ENCODE measurements at places on chromosomes 6 and 20. TPM values are rescaled to one million over a fixed set of nuclear protein-coding genes. Genes with fewer than 3 reads are reported as not detected.
A peak's percentile ranks its signal among the peaks of the same experiment; 100 is the strongest.

The SRSF6 gene
- 212 TPM for total RNA-seq

The RTN4IP1 gene
- 15.7 TPM for total RNA-seq

The FOXS1 gene
- total RNA-seq, result not detected

The GPR63 gene
- 4.1 TPM for total RNA-seq

The EMILIN3 gene
- total RNA-seq, result 1.7 TPM

The HRH3 gene
- 0.22 TPM for total RNA-seq

The BPIFB4 gene
- total RNA-seq, result not detected

The C20orf202 gene
- total RNA-seq, result not detected

The PTK7 gene
- 95.8 TPM for total RNA-seq

The SLC44A4 gene
- not detected for total RNA-seq

The PLCG1 gene
- total RNA-seq, result 174 TPM

The MYLK4 gene
- 0.13 TPM for total RNA-seq

The LPIN3 gene
- total RNA-seq, result 1.8 TPM

- H3K36me3 ChIP-seq, result no peaks in the 10 kb centered on the region
- H3K4me1 ChIP-seq, result no peaks in the 10 kb centered on the region
- H3K27me3 ChIP-seq, result peaks cover 23% of the 10 kb centered on the region
- no peak for DNase-seq
- no peak overlapping the region for H3K4me3 ChIP-seq
These were observed 256.6 kb upstream of the FOXQ1 start for GRCh38 chr6:1055015-1055921.

- H3K4me3 ChIP-seq, result no peak overlapping the region
- no peak overlapping the region for H3K27ac ChIP-seq
- H3K4me1 ChIP-seq, result no peaks in the 10 kb centered on the region
- DNase-seq, result no peak
These were observed 188.1 kb downstream of the CDC5L start for GRCh38 chr6:44575644-44576043.

- no peak for DNase-seq
- no peaks in the 10 kb centered on the region for H3K36me3 ChIP-seq
- no peak overlapping the region for H3K27ac ChIP-seq
- peaks cover 86% of the 10 kb centered on the region for H3K27me3 ChIP-seq
- H3K4me1 ChIP-seq, result no peaks in the 10 kb centered on the region
These were observed 1.7 kb downstream of the TAAR6 start for GRCh38 chr6:132571774-132572173.

GRCh38 chr20:58440021-58440767 lies 51.2 kb downstream of the VAPB start:
- H3K4me3 ChIP-seq, result no peak overlapping the region
- peaks cover 14% of the 10 kb centered on the region for H3K4me1 ChIP-seq
- no peak overlapping the region for H3K27ac ChIP-seq

GRCh38 chr20:21968486-21968885 lies 263.0 kb downstream of the PAX1 start:
- no peak overlapping the region for H3K4me3 ChIP-seq
- H3K27me3 ChIP-seq, result no peaks in the 10 kb centered on the region
- H3K4me1 ChIP-seq, result no peaks in the 10 kb centered on the region
- no peak overlapping the region for H3K27ac ChIP-seq
- DNase-seq, result no peak

GRCh38 chr6:106417572-106418147 lies 57.1 kb downstream of the CRYBG1 start:
- no peak overlapping the region for H3K4me3 ChIP-seq
- no peaks in the 10 kb centered on the region for H3K36me3 ChIP-seq
- H3K4me1 ChIP-seq, result peaks cover 39% of the 10 kb centered on the region

GRCh38 chr20:53875452-53875851 lies 194.9 kb downstream of the BCAS1 start:
- peaks cover 27% of the 10 kb centered on the region for H3K4me1 ChIP-seq
- H3K36me3 ChIP-seq, result no peaks in the 10 kb centered on the region
- no peak for DNase-seq
- H3K27ac ChIP-seq, result no peak overlapping the region
- no peak overlapping the region for H3K4me3 ChIP-seq

DNA sequence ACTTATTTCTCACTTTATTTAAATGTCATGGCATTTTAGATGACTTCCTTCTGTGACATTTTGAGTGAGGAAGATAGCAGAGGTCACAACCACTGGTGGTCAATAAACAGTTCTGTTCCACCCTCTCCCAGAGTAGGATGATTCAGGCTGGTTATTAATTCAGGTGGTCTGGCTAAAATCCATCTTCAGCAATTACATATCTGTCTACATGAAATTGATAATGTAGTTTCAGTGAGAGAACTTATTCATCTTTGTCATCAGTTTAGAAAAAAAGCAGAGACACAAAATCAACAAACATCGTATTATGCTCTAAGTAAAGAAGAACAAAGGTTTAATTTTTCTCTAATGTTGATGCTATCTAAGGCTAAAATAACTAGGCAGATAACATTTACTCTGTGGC lies 525.5 kb downstream of the TENT5A start:
- no peak for DNase-seq
- H3K27ac ChIP-seq, result no peak overlapping the region
- H3K36me3 ChIP-seq, result no peaks in the 10 kb centered on the region
- no peaks in the 10 kb centered on the region for H3K4me1 ChIP-seq
- H3K27me3 ChIP-seq, result no peaks in the 10 kb centered on the region
- H3K4me3 ChIP-seq, result no peak overlapping the region

DNA sequence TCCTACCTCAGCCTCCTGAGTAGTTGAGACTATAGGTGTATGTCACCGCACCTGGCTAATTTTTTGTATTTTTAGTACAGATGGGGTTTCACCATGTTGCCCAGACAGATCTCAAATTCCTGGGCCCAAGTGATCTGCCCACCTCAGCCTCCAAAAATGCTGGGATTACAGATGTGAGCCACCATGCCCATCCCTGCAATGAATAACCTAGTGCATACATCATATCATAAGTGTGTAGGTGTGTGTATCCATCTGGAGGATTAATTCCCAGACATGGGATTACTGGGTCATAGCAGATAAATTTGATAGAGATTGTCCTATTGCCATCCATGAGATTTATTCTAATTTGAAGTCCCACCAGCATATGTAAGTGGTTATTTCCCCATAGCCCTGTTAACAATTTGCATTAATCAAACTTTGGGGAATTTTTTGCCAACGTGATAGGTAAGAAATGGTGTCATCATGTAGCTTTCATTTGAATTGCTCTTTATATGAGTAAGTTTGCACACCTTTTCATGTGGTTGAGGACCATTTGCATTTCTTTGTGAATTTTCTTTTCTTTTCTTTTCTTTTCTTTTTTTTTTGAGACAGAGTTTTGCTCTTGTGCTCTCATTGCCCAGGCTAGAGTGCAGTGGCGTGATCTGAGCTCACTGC lies 29.9 kb upstream of the BACH2 start:
- no peak overlapping the region for H3K4me3 ChIP-seq
- H3K27ac ChIP-seq, result no peak overlapping the region
- H3K27me3 ChIP-seq, result no peaks in the 10 kb centered on the region
- DNase-seq, result no peak
- peaks cover 5% of the 10 kb centered on the region for H3K4me1 ChIP-seq

GRCh38 chr6:133128191-133128590 lies 113.0 kb upstream of the EYA4 start:
- H3K4me3 ChIP-seq, result no peak overlapping the region
- peaks cover 14% of the 10 kb centered on the region for H3K4me1 ChIP-seq
- DNase-seq, result peak; percentile 30
- no peaks in the 10 kb centered on the region for H3K27me3 ChIP-seq
- no peaks in the 10 kb centered on the region for H3K36me3 ChIP-seq

- H3K36me3 ChIP-seq, result no peaks in the 10 kb centered on the region
- H3K4me1 ChIP-seq, result peaks cover 3% of the 10 kb centered on the region
- H3K27ac ChIP-seq, result no peak overlapping the region
- H3K4me3 ChIP-seq, result no peak overlapping the region
- DNase-seq, result no peak
These were observed 84.0 kb downstream of the RPS12 start for GRCh38 chr6:132898376-132898775.

GRCh38 chr6:159106627-159107241 lies 61.9 kb upstream of the TAGAP start:
- no peak overlapping the region for H3K27ac ChIP-seq
- no peaks in the 10 kb centered on the region for H3K27me3 ChIP-seq
- no peaks in the 10 kb centered on the region for H3K36me3 ChIP-seq
- no peaks in the 10 kb centered on the region for H3K4me1 ChIP-seq

GRCh38 chr6:119442776-119443184 lies 93.2 kb upstream of the MAN1A1 start:
- no peak overlapping the region for H3K4me3 ChIP-seq
- no peaks in the 10 kb centered on the region for H3K27me3 ChIP-seq
- H3K36me3 ChIP-seq, result no peaks in the 10 kb centered on the region
- DNase-seq, result no peak
- H3K4me1 ChIP-seq, result no peaks in the 10 kb centered on the region

- no peaks in the 10 kb centered on the region for H3K36me3 ChIP-seq
- H3K27ac ChIP-seq, result peak overlapping the region; percentile 48
- no peaks in the 10 kb centered on the region for H3K27me3 ChIP-seq
- H3K4me1 ChIP-seq, result peaks cover 47% of the 10 kb centered on the region
- DNase-seq, result no peak
These were observed 101.4 kb downstream of the SLX4IP start for GRCh38 chr20:10536531-10536930.

DNA sequence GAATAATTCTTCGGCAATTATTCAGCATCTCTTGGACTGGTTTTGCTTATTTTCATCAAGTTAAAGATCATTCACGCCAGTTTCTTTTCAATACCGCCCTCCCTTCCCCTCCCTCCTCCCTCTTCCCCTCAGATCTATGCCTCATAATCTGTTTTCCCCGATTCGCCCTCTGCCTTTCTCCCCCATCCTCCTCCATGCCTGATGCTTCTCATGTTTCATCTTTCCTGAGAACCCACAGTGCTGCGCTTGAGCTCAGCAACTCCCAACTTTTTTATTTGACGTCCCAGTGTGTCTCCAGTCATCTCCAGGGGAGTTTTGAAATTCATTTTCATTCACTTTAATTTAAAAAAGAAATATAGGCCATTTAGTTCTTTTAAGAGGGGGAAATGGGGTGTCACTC lies 142.7 kb downstream of the PTPRT start:
- H3K4me3 ChIP-seq, result no peak overlapping the region
- no peaks in the 10 kb centered on the region for H3K4me1 ChIP-seq
- H3K27me3 ChIP-seq, result peaks cover 14% of the 10 kb centered on the region
- H3K36me3 ChIP-seq, result no peaks in the 10 kb centered on the region
- DNase-seq, result no peak

DNA sequence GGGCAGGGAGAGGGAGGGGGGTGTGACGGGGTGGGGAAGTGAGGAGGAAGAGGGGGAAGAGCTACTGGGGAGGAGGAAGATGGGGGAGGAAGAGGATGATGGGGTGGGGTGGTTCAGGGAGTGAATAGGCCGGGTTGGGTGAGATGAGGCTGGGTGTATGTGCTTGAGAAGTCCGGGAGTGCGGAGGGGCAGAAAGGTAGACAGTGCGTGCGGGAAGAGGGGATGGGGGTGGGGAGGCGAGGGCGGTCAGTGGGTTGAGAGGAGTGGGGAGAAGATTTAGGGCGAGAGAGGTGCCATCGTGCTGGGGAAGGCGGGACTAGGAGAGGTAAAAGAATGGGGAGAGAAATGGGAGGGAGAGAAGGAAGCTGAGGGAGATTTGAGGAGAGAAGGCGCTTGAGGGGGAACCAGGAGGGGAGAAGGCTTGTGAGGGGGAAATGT lies 30.9 kb upstream of the NOTCH4 start:
- DNase-seq, result no peak
- no peak overlapping the region for H3K27ac ChIP-seq
- peaks cover 7% of the 10 kb centered on the region for H3K4me1 ChIP-seq
- H3K4me3 ChIP-seq, result peak overlapping the region; percentile 33
- no peaks in the 10 kb centered on the region for H3K36me3 ChIP-seq

- H3K36me3 ChIP-seq, result no peaks in the 10 kb centered on the region
- H3K27me3 ChIP-seq, result no peaks in the 10 kb centered on the region
- DNase-seq, result no peak
- H3K4me1 ChIP-seq, result peaks cover 27% of the 10 kb centered on the region
These were observed 70.0 kb downstream of the GFOD1 start for GRCh38 chr6:13417431-13417830.

- no peak overlapping the region for H3K27ac ChIP-seq
- H3K36me3 ChIP-seq, result no peaks in the 10 kb centered on the region
- no peaks in the 10 kb centered on the region for H3K27me3 ChIP-seq
- H3K4me1 ChIP-seq, result no peaks in the 10 kb centered on the region
These were observed 53.8 kb upstream of the HDAC2 start for GRCh38 chr6:114024746-114025145.

- no peak overlapping the region for H3K27ac ChIP-seq
- no peaks in the 10 kb centered on the region for H3K27me3 ChIP-seq
- H3K4me1 ChIP-seq, result no peaks in the 10 kb centered on the region
- H3K4me3 ChIP-seq, result no peak overlapping the region
- peaks cover 11% of the 10 kb centered on the region for H3K36me3 ChIP-seq
These were observed 99.6 kb upstream of the POPDC3 start for GRCh38 chr6:105279463-105279862.

DNA sequence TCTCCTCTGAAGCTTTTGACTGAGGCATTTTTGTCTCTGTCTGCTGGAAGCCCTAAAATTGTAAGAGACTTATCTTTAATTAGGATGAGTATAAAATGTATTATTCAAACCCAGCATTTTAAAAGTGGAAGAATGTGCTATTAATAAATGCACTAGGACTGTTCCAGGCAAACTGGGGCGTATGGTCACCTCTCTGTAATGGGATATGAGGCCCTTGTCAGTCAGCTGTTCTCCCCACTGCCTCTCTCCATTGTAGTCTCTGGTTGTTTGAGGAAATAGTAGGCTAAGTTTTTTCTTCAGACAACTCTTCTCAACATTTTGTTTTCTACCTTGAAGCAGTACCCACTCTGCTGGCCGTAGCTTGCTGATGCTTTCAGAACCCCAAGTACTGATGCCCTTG lies 14.3 kb upstream of the DEF6 start:
- H3K27me3 ChIP-seq, result no peaks in the 10 kb centered on the region
- H3K4me1 ChIP-seq, result no peaks in the 10 kb centered on the region
- peaks cover 31% of the 10 kb centered on the region for H3K36me3 ChIP-seq
- H3K4me3 ChIP-seq, result no peak overlapping the region
- no peak overlapping the region for H3K27ac ChIP-seq
- no peak for DNase-seq

DNA sequence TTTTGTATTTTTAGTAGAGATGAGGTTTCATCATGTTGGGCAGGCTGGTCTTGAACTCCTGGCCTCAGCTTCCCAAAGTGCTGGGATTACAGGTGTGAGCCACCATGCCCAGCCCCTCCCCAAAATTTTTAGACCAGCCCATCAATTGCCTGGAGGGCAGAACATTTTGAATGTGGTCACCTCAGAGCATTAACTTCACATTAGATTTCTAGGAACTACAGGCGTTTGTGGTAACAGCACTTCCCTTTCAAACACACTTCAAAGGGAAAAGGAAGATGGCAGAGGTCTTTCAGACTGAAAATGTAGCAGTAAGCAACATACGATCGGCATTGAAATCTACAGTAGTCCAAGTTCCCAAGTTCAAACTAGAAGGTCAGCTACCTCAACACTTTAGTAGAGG lies 12.3 kb upstream of the SLA2 start:
- H3K27ac ChIP-seq, result no peak overlapping the region
- H3K36me3 ChIP-seq, result no peaks in the 10 kb centered on the region
- H3K4me1 ChIP-seq, result no peaks in the 10 kb centered on the region

- H3K36me3 ChIP-seq, result no peaks in the 10 kb centered on the region
- no peak overlapping the region for H3K27ac ChIP-seq
- H3K4me1 ChIP-seq, result peaks cover 15% of the 10 kb centered on the region
- no peak for DNase-seq
- H3K27me3 ChIP-seq, result no peaks in the 10 kb centered on the region
These were observed 88.1 kb downstream of the PPP1R14C start for GRCh38 chr6:150230832-150231524.

GRCh38 chr20:8242827-8243724 lies 111.0 kb downstream of the PLCB1 start:
- H3K27me3 ChIP-seq, result no peaks in the 10 kb centered on the region
- H3K4me3 ChIP-seq, result no peak overlapping the region
- H3K36me3 ChIP-seq, result no peaks in the 10 kb centered on the region
- no peaks in the 10 kb centered on the region for H3K4me1 ChIP-seq
- DNase-seq, result no peak

All from A673 (cell line).